ENCODE measurements at places on chromosomes 1 and 21.

DNA sequence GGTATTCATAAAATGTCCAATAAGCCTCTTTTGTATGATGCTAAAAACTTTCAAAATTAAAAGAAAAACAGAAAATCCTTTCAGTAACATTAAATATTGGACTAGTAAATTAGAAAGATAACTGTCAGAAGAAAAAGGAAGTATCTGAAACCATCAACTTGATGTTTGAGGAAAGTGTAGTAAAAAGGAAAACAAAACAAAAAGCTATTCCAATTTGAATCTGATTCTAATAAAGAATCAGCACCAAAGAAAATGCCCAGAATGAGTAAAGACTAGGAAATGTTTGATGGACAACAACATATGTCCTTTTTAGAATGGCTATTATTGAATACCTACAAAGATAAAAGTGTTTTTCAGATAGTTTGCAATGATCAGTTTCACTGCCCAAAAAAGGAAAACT lies 79.9 kb upstream of the RBM34 start:
- no peak for DNase-seq

GRCh38 chr1:2650967-2651645 lies 18.3 kb upstream of the MMEL1 start:
- DNase-seq = no peak

- peak; percentile 50 for DNase-seq
Observed at GRCh38 chr1:20666804-20667203, 5.6 kb upstream of the DDOST start.

- no peak for DNase-seq
Observed at GRCh38 chr1:67578397-67579020, 106.5 kb upstream of the GADD45A start.

Measured in fibroblast of mammary gland (primary cell).